ENCODE measurements at places on chromosomes 5 and 9.

- DNase-seq, result no peak
Observed at GRCh38 chr9:74755355-74755754, 132.4 kb downstream of the TRPM6 start.

- no peak for DNase-seq
Observed at GRCh38 chr9:23779220-23779619, 46.8 kb downstream of the ELAVL2 start.

DNA sequence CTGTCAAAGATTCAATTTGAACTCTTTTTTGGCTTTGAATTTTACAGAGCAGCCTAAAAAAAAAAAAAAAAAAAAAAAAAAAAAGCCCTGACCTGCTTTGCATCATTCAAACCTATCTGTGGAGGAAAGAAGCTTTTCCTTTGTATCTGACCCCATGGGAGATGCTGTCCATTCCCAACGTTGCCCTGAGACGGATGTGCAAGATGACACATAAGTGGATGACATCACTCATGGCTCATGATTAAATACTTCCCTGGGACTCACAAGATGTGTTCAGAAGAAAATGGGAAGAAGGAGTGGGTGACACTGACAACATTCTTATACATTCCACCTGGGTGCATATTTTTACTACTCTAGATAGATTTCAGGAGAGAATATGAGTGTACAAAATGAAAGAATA, 245.7 kb upstream of the ELAVL2 start:
- no peak for DNase-seq

GRCh38 chr9:93576258-93577077, at the start of gene PHF2:
TSS of gene PHF2 (plus strand) at chr9:93576584. CDS start at chr9:93576774, 190 bp downstream.
- DNase-seq, result no peak

DNA sequence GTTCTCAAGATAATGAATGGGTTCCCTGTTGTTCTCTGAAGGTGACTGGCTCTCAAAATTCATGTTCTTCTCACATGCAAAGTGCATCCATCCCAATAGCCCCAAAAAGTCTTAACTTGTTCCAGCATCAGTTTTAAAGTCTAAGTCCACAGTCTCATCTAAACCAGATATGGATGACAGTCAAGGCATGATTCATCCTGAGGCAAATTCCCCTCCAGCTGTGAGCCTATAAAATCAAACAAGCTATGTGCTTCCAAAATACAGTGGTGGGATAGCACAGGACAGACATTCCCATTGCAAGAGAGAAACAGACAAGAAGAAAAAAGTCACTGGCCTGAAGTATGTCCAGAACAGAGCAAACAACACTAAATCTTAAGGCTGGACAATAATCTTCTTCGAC, 25.4 kb downstream of the FBXO10 start:
- DNase-seq, result no peak

DNA sequence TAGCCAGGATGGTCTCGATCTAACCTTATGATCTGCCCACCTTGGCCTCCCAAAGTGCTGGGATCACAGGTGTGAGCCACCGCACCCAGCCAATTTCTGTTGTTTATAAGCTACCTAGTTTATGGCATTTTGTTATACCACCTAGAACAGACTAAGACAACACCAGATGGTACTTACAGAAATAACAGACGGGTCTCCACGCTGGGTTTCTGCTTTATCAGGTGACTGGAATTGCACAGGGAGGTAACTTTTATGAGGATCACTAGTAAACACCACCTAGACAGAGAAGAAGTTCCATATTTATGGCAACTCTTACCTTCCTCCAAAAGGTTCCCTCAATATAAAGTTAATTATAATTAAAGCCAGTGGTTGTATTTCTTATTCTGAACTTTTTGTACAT, 74.0 kb downstream of the CEMIP2 start:
- no peak for DNase-seq

DNA sequence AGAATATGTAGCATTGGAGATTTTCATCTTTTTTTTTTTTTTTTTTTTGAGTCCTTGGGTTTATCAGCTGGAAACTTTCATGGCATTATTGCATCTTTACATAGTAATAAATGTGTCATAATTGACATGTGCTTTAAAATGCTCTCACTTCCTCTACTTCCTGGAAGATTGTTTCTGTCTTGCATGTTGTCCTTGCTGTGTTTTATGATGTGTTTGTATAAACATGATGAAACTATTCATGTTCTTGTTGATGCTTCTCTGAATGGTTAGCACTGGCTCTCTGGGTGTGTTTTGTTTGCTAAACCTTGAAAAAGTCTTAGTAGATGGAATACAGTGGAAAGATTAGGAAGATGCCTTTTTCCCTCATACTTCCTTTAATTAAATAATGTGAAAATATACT, 87.9 kb downstream of the IQGAP2 start:
- no peak for DNase-seq

GRCh38 chr5:135814316-135814715, 20.1 kb upstream of the SLC25A48 start:
- no peak for DNase-seq

- no peak for DNase-seq
Observed at GRCh38 chr5:121833617-121834016, 18.1 kb upstream of the FTMT start.

- DNase-seq, result no peak
Observed at GRCh38 chr9:81521892-81522291, 167.5 kb downstream of the TLE1 start.

- DNase-seq, result no peak
Observed at GRCh38 chr9:86990290-86990689, 43.0 kb upstream of the GAS1 start.

DNA sequence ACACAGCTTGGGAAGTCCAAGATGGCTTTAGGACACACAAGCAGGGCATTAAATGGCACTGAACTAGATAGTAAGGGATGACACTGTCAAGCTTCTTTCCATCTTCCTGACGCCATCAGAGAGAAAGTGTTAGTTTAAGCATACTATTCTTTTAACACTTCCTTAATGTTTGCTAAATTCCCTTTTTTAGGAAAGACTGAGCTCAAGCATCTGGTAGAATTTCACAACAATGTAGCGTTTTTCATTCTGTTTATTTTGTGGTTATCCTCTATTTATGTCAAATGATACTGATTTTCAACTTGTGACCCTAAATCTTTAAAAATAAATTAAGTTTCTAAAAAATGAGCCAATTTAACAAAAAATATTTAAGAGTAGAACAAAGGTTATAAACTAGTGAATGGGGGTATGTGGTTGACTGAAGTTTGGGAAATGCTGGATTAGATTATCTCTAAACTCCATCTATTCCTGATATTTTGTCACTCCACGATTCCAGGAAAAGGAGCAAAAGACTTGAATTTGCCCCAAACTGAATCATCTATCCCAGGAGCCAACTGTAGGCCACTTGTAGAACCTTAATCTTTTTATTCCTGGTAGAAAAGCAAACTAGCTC, 147.4 kb upstream of the KLF9 start:
- no peak for DNase-seq

GRCh38 chr9:105993116-105993854, 298.9 kb downstream of the TMEM38B start:
- no peak for DNase-seq

DNA sequence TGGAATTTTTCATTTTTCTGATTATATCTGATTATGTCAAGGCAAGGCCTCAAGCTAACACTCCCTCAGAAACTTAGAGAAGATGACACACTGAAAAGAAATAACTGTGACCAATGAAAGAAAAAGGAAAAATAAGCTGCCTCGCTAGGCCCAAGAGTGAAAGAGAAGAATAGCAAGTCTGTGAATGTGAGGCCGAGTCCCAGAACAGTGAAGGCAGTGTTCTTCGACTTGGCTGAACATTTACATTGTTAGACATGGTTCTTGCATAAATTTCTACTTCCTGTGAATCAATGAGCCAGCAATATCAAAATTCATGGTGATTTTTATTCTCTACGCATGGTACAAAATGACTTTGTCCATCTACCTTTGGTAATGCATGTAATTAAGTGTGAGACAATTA, at the start of gene ATP10B:
TSS of gene ATP10B (minus strand) at position 163 of the 400 bp plus-strand sequence. CDS start 164,137 bp downstream, outside the sequence.
- DNase-seq, result no peak

Data from prostate gland (tissue), 2 donors.